ENCODE measurements at places on chromosomes 3 and 15.
A peak's percentile ranks its signal among the peaks of the same experiment; 100 is the strongest.

DNA sequence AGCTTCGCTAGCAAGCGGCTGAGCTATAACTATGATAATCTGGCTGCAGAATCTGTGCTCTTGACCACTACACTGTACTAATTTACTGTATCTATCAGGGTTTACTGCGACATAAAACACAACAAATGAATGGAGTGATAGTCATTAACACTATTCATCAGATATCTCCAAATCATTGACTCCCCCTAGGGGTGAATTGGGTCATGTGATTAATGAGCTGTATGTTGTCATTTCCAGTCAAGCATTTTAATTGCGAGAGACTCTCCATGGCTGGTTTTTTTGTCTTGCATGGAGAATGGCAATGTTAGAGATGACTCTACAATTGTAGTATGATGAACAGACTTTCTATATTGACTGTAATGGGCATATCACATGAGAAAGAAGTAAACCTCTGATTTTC lies 10.5 kb upstream of the TM4SF18 start:
- no peak for DNase-seq

GRCh38 chr3:44509393-44509921 lies 32.0 kb upstream of the ZNF445 start:
- no peak for DNase-seq

DNA sequence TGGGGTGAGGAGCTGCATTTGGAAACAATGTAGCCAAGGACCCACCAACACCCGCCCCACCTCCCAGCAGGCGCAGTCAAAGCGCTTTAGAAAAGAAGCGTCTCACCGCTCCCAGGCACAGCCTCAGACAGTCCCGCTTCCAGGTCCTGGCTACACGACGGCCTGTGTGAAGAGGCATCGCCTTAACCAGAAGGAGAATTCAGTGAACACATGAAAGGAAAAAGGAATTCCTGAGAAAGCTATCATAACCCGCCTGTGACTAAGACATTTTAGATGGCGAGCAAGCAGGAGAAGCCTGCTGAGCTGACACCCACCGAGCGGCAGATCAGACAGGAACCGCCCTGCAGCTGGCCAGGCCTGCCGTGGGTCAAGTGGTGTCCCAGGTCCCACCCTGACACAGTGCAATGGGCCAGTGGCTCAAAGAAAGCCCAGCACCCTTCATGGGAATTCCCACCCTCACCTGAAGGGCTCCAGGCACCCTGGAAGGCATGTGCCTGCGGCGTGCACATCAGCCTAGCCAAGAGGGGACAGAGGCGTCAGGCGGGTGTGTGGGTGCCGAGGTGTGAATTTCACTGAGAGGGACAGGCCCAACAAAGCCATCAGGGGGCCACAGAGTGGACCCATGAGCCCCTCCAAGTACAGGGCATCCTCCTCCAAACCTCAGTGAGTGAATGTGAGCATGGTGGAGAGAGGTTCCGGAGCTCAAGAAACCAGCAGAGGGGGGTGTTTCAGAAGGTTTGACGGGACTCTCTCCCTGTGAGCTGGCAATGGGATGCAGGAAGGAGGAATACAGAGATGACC lies 144.8 kb downstream of the NSMCE3 start:
- DNase-seq, result no peak

GRCh38 chr3:117763561-117763960 lies 1054.0 kb downstream of the TUSC7 start:
- DNase-seq, result no peak

GRCh38 chr3:167716920-167717319 lies 17.8 kb downstream of the PDCD10 start:
- DNase-seq, result no peak

DNA sequence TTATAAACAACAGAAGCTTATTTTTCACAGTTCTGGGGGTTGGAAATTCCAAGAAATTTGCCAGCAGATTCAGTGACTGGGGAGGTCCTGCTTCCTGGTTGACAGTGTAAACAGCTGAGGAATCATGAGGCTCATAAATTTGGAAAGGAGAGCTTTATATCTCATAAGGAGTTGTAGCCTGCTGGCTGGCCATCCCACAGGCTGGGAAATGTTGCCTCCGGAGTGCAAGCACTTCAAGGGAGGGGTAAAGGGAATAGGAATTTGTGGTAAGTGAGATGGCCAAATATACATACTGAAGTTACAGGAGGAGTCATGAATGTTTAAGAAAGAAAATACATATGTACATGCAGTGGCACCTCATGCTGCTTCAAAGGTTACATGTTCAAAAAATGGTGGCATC lies 217.2 kb upstream of the CBLB start:
- no peak for DNase-seq

DNA sequence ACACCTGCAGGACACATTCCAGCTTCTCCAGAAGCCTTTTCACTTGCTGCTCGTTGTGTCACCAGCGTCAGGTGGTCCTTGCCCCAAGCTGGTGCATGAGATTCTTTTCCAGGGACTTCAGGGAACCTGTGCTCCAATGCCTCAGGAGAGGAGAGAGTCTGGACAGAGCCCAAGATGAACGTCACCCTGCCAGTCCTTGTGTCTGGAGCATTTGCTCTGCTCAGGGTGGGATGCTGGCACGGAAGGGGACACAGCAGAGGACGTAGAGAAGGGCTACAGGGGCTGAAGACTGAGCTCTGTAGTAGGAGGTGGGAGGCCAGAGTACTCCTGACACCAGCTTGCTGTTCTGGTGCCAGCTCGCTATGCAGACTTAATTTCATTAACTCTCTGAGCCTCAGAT lies 262.1 kb downstream of the XXYLT1 start:
- DNase-seq, result no peak

DNA sequence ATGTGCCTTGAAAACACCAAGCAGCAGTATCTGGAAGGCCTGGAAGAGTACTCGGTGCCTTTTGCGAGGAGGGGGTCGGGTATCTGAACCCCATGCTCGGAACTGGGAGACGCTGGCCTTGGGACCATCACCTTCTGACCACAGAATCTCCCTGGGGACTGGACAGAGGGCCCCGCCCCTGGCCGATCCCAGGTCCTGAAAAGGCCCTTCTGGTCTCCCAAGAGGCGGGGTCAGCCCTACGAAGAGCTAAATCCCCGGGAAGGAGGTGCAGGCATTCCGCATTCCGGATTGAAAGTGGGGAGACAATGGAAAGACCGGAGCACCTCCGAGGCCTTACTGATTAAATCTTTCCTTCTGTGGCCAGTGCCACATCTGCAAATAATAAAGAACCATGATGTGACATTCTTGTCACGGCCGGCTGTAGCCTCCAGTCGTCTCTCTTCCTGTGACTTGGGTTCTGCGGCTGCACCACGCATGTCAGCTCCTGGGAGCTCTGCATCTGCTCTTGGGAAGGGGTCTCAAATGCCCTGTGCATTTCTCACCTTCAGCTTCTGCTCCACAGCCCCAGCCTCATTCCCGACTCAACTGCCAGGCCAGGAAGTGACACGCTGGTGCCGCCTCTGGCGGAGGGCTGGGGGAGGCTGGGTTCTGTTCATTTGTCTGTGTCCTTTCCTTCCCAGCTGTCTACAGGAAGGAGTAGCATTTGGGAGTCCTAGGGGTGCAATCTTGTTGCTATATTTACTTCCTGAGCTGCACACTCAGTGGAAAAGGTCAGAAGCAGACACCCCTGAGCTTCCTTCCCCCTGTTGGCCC lies 173.5 kb downstream of the KLF13 start:
- DNase-seq, result no peak

DNA sequence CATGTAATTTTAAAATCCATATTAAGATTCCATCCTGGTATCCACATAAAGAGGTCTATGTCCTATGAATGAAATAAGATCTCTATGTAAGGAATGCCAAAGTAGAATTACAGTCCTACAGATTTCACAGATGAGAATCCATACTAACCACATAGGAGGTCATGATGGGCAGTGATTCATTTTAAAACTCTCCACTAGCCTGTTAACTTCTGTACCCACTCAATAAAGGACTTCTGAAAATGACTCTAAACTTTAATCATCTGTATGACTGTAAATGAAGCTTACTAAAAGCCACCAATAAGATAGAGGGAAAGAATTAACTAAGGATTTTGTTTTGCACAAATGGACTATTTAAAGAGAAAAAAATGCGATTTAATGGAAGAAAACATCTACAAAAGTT lies 28.7 kb downstream of the MORC1 start:
- no peak for DNase-seq

DNA sequence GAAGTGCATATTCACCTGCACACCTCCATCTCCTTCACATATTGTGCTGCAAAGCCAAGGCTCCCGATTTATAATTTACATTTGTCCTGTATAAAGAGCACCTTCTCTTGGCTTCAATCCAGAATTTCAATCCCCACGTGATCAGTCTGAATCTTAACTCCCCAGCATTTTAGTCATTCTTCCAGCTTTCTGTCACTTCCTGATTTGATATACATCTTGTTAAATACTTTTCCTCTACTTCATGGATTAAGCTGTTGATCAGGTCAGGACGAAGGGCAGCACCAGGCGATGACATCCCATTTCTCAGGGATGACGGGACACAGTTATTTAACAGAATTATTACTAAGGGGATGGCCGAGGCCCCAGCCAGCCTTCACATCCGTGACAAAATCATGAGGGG lies 212.5 kb downstream of the EPHB1 start:
- DNase-seq, result no peak

DNA sequence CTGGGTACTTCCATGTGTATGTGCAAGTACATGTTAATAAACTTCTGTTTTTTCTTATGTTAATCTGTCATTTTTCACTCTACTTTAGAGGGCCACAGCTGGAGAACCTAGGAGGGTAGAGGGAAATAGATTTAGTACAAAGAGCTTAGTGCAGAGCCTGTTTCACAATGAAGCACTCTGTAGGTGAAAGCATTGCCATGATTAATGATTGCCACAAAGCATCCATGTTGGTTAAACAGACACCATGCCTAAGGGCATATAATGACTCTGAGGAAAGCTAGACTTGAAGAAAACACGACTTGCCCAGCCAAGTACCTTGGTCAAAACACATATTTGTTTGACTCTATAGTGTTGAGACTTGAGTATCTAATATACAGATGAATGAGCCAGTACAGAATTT lies 338.4 kb downstream of the FHIT start:
- no peak for DNase-seq

- no peak for DNase-seq
Observed at GRCh38 chr3:14950274-14950673, 2.9 kb downstream of the NR2C2 start.

DNA sequence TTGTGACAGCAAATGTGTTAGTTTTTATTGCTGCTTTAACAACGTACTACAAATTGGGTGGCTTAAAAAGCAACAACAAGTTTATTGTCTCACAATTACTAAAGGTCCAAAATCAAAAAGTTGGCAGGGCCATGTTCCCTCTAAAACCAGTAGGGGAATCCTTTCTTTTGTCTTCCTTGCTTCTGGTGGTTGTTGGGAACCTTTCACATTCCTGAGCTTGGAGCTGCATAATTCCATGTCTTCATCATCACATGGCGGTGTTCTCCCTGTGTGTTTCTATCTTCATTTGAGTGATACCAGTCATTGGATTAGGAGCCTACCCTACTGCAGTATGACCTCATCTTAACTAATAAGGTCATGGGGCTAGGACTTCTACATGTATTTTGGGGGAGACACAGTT lies 7.4 kb downstream of the SPRED1 start:
- DNase-seq, result no peak

DNA sequence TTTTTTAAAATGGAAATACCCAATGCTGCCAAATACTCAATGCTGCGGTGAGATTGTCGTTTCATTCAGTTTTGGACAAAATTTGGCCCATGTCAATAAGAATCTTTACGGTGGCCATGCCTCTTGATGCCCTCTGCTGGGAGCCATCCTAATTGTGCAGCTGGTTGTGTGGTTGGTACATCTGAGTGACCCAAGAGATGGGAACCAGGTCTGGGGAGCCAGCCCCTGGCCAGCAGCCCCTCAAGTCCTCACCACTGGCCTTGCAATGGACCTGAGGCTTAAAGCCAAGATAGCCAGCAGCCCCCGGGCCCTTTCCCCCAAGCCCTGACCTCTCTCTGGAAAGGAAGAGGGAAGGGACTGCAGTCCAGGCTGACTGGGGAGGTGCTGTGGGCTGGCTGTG lies 36.4 kb upstream of the ESYT3 start:
- no peak for DNase-seq

- DNase-seq, result no peak
Observed at GRCh38 chr15:48459571-48460442, 128.6 kb downstream of the DUT start.

DNA sequence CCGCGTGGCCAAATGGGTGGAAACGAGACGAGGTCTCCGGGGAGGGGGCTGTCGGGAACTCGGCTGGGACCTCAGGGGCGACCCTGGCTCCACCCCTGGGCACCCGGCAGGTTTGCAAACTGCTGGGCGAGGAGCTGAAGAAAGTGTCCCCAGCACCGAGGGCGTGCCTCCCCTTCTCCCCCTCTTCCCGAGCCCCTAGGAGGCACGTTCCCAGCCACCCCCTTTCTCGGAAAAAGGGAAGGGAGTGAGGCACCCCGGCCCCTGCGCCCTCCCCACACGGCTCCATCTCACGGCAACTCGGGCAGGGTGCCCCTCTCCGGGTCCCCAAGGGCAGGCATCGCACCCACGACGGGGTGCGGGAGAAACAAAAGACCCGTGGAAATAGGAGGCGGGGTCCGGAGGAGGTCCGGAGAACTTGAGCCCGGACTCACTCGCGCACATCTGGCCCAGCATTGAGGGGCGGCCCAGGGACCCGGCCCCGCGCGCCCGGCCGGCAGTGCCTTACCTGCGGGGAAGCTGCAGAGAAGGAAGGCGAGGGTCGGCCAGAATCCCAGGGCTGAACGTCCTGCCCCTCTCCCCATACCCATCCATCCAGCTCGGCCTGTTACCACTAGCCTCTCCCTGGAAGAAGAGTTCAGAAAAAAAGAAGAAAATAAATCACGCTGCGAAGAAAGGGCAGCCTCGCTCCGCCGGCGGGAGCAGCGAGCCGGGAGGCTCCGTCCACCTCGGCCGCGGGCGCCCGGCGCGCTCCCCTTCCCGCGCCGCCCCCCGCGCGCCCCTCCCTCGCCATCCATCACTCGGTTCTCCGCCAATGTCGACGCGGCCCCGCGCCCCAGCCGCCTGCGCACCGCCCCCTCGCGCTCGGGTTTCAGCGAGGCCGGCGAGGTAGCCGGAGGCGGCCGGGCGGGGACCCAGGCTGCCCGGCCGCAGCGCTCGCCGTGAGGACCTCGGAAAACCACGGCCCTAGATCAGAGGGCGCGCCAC lies 16.3 kb downstream of the RGMA start:
- DNase-seq, result peak; percentile 22

DNA sequence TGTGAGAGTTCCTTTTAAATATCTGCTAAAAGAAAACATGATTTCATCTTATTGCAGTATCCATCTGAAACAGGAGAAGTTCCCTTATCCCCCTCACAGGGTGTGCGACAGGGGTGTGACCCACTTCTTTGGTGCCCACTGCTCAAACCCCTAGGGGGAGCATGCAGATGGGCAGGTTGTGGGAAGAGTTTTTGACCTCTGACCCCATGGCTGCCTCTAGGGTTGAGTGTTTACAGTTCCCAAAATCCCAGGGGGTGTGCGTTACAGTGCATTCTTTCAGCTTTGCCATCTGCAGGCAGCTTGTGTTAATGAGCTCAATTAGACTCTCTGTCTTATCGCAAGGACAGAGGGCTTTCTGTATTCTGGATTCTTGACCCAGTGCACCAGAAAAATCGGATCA lies 443.2 kb upstream of the FRG2C start:
- no peak for DNase-seq

- no peak for DNase-seq
Observed at GRCh38 chr3:72123908-72124441, 339.0 kb upstream of the PROK2 start.

- no peak for DNase-seq
Observed at GRCh38 chr3:76998555-76998954, 41.3 kb upstream of the ROBO2 start.
